NT2/D1 (cell line): ENCODE measurements at places on chromosomes 11 and 22.

GRCh38 chr11:88552379-88553062 is 215.0 kb upstream of the CTSC start:
- DNase-seq = peak; percentile 59

GRCh38 chr11:96315476-96315875 is 27.5 kb downstream of the MAML2 start:
- DNase-seq = no peak

- DNase-seq = no peak
Measured at GRCh38 chr11:121539000-121539399, 86.2 kb upstream of the SORL1-AS1 start.

- peak; percentile 5 for DNase-seq
Measured at GRCh38 chr22:24001314-24001713, 3.9 kb downstream of the GSTT4 start.

- DNase-seq = no peak
Measured at GRCh38 chr11:76047231-76047630, 159.1 kb downstream of the WNT11 start.

- no peak for DNase-seq
Measured at GRCh38 chr22:26362471-26362870, 66.6 kb upstream of the ASPHD2 start.

GRCh38 chr11:116386118-116386699 is 386.6 kb downstream of the BUD13 start:
- DNase-seq = no peak

DNA sequence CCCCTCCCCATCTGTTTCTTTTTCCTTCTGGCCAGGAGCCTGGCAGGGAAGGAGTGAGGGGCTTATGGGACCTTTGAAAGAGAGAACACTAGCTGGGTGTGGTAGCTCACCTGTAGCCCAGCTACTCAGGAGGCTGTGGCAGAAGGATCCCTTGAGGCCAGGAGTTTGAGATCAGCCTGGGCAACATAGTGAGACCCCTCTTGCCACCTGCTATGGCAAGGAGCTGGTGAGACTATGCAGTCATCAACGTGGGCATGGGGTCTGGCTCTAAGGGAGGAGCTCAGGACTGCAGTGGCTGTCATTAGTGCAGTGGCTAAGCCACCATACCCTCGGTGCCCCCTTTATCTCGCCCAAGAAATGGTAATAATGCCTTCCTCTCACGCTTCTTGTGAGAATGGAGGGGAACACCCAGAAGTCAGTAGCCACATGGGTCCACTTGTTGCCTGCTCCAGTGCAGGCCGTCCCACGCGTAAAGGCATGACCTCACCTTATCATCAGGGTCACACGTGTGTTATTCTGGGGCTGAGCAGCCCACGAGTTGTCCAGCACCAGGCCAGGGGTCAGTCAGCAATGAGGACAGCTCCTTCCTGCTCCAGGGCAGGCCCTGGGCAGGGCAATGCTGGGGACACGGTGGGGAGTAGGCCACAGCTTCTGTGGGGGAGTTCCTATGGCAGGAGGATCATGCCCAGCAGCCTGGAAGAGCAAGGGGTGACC is 27.7 kb upstream of the TEF start:
- DNase-seq = no peak

- DNase-seq = no peak
Measured at GRCh38 chr22:46828323-46828900, 66.0 kb downstream of the TBC1D22A start.

DNA sequence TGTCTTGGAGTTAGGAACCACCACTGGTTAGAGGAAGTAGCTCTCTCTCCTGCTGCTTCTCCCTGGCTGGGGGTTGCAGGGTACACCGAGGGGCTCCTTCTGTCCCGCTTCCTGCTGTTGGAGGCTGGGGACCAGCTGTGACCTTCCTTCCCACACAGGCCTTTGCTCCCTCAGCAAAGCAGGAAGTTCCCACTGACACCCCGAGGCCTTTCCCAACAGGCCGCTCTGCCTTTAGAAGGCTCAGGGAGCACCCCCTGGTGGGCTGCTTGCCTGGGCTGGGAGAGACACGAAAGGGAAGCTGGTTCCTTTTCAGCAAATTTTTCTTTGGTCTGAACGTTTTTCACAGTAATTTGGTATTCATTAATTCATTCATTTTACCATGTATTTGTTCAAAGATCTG is 527.9 kb upstream of the B3GAT1 start:
- DNase-seq = no peak

GRCh38 chr11:130315354-130315970 is 745 bp upstream of the ZBTB44 start:
- no peak for DNase-seq

- no peak for DNase-seq
Measured at GRCh38 chr11:62458212-62459002, 39.6 kb downstream of the SCGB1A1 start.

GRCh38 chr11:108221371-108221770 is 1.1 kb downstream of the NPAT start:
- DNase-seq = no peak

DNA sequence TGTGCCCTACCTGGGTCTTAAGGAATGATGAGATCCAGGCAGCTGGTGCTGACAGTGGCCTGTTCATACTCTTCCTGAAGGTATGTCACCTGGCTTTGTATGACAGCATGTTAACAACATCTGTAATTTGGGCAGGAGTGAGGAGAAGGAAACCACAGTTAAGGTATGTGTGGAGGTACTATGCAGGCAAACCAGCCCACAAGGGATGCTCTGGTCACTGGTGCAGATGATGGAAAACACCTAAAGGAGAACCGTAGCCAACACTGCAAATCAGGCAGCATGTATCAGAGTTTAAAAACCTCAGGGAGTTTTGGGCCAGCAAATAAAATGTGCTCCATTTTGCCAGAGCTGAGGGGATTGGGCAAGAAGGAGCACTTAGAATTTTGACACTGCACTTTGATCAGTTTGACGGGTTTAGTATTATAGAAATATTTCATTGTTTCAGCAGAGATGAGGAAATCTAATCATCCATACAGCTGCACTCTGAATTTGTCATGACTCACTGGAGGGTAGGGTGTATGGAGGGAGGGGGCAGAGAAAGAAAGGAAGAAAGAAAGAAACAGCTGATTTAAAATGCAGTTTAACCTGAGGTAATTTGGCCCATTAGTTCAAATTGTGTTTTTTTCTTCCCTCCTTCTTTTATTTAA is 260.9 kb downstream of the KIRREL3 start:
- DNase-seq = no peak

- no peak for DNase-seq
Measured at GRCh38 chr11:9219115-9219514, 46.0 kb downstream of the DENND5A start.

DNA sequence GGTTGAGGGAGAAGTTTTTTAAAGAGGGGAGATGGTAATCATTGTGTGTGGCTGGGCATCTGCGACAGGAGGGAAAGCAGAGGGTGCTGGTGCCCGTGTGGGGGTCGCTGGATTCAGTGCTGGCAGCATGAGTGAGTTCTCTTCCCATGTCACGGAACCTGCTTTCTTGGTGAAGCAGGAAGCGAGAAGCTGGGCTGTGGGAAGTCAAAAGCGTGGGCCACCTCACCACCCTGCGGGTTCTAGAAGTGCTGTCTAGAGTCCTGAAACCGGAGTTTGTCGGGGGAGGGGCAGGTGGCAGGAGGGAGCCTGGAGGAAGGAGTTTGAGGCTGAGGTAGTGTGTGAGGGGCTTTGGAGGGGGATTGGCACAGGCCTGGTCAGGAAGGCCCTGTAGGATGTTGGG is 14.2 kb downstream of the SART1 start:
- DNase-seq = no peak

DNA sequence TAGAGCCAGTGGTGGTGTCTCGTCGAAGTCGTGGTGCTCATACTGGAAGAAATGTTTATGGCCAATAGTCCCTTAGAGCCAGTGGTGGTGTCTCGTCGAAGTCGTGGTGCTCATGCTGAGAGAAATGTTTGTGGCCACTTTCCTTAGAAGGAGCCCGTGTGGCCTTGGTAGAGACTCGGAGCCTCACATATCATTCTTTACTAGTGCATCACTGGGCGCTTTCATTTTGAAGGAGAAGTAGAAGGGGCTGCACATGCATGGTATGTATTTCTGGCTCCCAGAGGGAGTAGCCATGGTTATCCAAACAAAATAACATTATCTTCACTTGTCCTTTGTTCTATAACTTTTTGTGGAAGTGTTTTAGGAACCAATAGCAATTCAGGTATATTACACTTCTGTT is 69.5 kb downstream of the JAM3 start:
- no peak for DNase-seq

DNA sequence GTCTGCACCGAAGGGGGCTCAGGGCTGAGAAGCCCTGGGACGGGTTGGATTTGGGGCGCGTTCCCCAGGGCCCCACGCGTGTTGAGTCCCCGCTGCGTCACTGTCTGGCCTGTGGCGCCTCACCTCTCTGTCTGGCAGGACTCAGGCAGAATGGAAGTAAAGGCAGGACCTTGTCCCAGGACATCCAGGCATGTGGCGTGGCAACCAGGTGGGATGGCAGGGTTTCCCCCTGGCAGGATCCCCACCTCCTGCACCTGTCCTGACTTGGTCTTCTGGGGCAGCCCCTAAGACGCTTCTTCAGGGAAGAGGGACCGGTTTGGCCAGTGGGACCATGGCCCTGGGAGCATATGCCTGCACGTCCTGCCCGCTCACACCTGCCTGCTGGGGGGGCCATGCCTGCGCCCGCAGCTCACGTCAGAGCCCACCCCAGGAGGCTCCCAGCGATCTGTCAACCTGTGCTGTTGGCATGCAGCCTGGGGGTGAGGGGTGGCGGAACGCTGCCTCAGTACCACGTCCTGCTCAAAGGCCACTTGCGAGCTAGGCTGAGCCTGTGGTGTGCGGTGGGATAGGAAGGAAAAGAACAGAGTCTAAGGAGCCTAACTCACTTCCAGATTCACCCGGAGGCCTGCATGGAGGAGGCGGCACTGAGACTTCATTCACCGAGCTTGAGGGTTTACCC is 72.7 kb downstream of the KCNQ1 start:
- no peak for DNase-seq

- DNase-seq = no peak
Measured at GRCh38 chr22:41302021-41302767, 869 bp downstream of the ZC3H7B start.

DNA sequence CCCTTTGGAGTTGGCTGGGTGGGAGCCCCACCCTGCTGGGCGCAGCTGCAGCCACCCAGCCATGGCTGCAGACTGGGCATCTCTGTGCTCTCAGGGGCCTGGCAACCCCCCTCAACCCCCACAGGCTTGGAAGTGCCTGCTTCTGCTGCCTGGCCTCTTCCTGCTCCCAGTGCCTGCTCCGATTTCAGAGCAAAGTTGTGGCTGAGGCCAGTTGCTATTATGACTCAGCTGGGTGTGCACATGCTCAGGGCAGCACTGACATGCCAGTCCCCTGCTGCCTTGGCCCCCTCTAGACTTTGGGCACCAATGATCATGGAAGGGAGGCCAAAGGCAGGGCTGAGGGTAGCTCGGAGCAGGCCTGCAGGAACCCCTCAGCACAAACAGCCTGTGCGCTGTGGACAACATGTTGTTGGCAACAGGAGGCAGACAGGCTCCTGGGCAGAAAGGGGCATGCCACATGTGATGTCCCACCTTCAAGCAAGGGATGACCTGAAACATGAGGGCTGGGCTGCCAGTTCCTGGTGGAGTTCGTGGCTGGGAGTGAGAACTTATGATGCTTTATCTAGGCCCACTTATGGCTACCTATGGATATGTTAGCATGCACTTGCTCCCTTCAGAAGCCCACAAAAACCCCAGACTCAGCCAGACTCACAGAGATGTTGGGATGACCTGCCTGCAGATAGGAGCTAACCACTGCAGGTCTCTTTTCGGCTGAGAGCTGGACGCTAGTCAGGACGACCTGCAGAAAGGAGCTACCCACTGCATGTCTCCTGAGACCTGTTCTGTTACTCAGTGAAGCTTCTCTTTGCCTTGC is 96.4 kb upstream of the AMOTL1 start:
- DNase-seq = no peak

GRCh38 chr11:14345668-14346067 is 13.3 kb downstream of the RRAS2 start:
- DNase-seq = no peak

- DNase-seq = no peak
Measured at GRCh38 chr22:26887456-26887855, 230.1 kb downstream of the MIAT start.

DNA sequence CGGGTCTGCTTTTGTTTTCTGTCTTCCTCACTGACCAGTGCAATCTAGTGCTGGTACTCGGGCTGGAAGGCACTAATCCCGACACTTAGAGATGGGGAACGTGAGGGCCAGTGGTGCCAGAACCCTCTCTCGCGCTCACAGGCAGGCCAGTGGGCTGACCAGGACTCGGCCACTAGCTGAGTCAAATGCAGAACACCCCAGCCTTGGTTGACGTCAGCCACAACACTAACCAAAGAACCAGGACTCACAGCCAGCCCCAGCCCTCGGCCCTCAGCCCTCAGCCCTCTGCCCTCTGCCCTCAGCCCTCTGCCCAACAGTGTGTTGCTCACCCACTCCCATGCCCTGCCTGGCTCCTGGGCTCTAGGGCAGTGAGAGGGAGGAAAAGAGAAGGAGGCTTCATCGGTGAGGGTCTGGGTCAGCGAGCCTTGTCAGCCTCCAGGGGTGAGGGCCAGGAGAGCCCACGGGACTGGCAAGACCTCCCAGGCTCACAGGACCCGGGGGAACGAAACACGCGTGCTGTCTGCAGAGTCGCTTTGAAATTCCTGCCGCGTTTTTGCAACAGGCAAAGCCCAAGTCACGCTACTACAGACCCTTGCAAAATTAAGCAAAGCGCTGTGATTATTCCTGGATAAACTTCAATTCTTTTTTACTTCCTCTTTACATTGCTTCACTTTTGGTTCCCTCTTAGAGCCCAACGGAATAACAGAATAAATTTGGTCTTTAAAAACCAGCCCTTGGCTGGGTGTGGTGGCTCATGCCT is 27.5 kb downstream of the KIAA0930 start:
- no peak for DNase-seq

DNA sequence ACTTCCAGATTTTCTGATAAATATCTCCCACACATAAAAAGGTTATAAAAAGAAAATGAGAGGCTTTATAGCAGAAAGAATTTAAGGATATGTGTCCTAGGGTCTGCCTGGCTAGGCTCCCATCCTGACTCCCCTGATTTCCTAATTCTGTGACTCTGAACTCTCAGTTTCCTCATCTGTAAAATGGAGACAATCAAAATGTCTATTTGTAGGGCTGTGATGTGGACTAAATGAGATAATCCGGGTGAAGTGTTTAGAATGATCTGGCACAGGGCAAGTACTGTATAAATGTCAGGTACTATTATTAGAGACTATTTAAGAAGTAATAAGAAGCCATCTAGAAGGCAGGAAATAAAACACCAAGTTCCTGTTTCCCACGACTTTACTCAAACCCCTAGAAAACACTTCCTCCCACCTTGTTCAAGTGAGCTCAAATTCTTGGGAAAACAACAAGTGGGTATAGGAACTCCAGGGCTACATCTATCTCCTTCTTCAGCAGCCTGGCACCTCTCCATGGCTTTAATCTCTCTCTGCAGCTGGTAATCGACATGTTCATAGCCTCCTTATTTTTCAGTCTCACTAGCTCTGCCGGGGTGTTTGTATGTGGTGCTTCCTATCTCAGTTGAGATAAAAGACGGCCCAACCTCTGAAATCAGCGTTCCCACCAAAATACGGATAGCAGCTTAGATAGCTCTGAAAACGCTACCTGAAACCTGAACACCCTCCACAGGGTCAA is 6.7 kb downstream of the ASCC2 start:
- no peak for DNase-seq

- DNase-seq = no peak
Measured at GRCh38 chr22:45358127-45358526, 48.4 kb downstream of the FAM118A start.

GRCh38 chr11:72585762-72586311 is 88.4 kb downstream of the PDE2A start:
- peak; percentile 61 for DNase-seq

GRCh38 chr11:6538456-6538855 is 41.4 kb downstream of the DNHD1 start:
- DNase-seq = peak; percentile 6
